ENCODE measurements at places on chromosomes 16 and 17.

DNA sequence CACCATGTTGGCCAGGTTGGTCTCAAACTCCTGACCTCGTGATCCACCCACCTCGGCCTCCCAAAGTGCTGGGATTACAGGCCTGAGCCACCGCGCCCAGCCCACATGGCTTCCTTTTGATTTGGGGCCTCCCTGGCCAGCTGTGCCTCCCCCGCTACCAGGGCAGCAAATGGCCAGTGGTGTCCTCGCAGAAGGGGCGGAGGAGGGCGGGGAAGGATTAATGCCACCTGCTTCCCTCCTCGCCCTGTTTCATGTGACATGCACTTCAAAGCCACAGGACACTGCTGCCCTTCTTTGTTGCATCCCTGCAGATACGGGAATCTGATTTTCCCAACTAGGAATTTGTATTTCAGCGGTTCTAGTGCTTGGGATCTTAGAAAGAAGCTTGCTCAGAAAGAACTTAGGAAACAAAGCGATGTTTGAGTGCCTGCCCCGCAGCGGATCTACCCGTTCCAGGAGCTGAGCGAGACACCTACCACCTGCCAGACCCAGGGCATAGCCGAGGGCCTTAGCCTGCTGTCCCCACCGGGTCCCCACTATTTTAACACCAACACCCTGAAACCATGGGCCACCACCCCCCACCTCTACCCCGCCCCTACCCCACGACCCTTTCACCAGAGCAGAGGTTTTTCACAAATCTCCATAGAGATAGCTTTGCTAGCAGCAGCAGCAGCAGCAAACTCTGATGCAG is 37.7 kb upstream of the CCDC182 start:
- DNase-seq, result no peak

DNA sequence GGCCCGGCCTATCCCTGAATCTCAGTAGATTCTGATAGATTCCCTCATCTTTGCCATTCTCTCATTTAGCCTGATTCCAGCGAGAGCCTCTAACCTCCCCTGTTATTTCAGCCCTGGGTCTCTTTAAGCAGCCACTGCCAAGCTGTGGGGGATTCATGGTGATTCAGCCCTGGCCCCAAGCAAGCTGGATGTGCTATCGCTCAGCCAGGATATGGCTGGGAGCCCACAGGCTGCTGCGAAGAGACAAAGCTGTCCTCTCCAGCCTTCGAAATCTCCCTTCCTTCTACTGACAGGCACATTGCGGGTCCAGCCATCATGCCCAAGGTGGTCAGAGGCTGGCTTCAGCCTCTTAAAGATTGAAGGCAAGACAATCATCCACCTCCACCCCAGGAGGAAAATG is 394.1 kb downstream of the SOX9 start:
- DNase-seq, result no peak

GRCh38 chr17:80859002-80859941 is 132.4 kb upstream of the CHMP6 start:
- DNase-seq, result no peak

- no peak for DNase-seq
Observed at GRCh38 chr17:59838052-59838916, 54.5 kb downstream of the TUBD1 start.

DNA sequence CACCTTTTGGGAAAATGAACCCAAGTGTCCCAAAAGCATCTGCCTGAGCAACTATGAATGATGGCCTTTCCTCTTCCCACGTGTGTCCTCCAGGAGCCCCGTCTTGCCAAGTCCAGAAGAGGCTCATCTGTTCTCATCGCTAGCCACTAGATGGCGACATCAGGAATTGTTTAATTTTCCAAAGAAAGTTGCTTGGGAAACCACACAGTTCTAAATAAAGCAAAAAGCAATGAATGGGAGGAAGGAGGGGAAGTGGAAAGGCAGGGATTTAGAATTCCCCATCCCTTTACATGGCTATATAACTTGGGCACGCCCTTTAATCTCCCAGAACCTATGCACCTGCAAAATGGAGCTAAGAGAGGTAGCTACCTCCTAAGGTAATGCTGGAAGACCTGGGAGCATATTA is 9.0 kb upstream of the CDH5 start:
- DNase-seq, result no peak

- no peak for DNase-seq
Observed at GRCh38 chr17:74274060-74274708, at the start of gene DNAI2. Gene DNAI2 (plus strand): TSS chr17:74274234. CDS start chr17:74281818, 7,584 bp downstream.

DNA sequence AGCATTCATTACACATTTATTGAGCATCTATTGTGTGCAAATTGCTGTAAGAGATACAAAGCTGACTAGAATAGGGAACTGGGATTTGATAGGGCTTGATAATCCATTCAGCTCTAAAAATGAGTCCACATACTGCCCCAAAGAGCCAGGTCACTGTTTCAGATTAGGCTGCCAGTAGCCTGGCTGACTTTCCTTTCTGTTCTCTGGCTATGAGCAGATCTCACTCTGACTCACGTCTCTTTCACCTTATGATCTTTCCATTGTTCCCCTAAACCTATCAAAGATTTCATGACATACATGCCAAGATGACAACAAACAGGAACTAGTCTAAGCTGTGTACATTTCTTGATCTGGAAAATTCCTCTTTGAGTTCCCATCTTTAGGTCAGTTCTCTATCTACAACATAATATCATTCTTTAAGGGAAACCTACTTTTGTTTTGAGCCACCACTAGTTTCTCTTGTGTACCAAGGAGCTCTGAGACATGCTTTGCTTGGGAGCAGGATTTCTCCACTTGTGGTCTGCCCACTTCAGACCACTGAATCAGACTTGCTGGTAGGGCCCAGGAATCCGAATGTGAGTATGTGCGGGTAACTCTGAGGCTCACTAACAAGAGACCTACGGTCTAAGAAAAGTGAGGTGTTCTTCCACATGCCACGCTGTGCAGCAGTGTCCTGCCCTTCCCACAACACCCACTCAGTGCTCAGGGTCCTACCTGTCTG is 40.9 kb upstream of the ICAM2 start:
- DNase-seq, result no peak

Data from activated T-cell treated with anti-CD3 and anti-CD28 coated beads for 4 hours (primary cell).